ENCODE measurements at places on chromosomes 11 and 22. TPM values are rescaled to one million over a fixed set of nuclear protein-coding genes. Genes with fewer than 3 reads are reported as not detected.

CCDC87 gene
- 1.1 TPM for total RNA-seq

C11orf16 gene
- total RNA-seq, result not detected

PNPLA3 gene
- total RNA-seq, result 24.6 TPM

PRRG4 gene
- 1.3 TPM for total RNA-seq

CHCHD10 gene
- total RNA-seq, result 94.5 TPM

HIRA gene
- total RNA-seq, result 67.2 TPM

FGF19 gene
- total RNA-seq, result 14.8 TPM

SMTNL1 gene
- not detected for total RNA-seq

USP2 gene
- total RNA-seq, result 8.5 TPM

ANO1 gene
- total RNA-seq, result 5.0 TPM

YPEL4 gene
- total RNA-seq, result 0.13 TPM

MB gene
- not detected for total RNA-seq

MPZL3 gene
- 3.9 TPM for total RNA-seq

ANKRD49 gene
- total RNA-seq, result 10.2 TPM

AAMDC gene
- 20.9 TPM for total RNA-seq

RPS6KB2 gene
- 43.9 TPM for total RNA-seq

MEI1 gene
- total RNA-seq, result 0.36 TPM

IGSF22 gene
- total RNA-seq, result not detected
